ENCODE measurements at places on chromosomes 4 and X. TPM values are rescaled to one million over a fixed set of nuclear protein-coding genes. Genes with fewer than 3 reads are reported as not detected.

DNA sequence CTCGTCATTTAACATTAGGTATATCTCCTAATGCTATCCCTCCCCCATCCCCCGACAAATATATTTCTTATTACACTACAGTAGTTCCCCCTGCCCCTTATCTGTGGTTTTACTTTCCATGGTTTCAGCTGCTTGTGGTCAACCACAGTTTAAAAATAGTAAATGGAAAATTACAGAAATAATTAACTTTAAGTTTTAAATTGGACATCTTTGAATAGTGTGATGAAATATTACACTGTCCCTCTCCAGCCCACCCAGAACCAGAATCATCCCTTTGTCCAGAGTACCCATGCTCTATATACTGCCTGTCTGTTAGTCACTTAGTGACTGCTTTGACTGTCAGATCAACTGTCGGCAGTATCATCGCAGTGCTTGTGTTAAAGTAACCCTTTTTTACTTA is 47.4 kb upstream of the VEGFC start:
- H3K27me3 ChIP-seq, result no peaks in the 10 kb centered on the region
- no peak for DNase-seq
- H3K27ac ChIP-seq, result no peak overlapping the region

DNA sequence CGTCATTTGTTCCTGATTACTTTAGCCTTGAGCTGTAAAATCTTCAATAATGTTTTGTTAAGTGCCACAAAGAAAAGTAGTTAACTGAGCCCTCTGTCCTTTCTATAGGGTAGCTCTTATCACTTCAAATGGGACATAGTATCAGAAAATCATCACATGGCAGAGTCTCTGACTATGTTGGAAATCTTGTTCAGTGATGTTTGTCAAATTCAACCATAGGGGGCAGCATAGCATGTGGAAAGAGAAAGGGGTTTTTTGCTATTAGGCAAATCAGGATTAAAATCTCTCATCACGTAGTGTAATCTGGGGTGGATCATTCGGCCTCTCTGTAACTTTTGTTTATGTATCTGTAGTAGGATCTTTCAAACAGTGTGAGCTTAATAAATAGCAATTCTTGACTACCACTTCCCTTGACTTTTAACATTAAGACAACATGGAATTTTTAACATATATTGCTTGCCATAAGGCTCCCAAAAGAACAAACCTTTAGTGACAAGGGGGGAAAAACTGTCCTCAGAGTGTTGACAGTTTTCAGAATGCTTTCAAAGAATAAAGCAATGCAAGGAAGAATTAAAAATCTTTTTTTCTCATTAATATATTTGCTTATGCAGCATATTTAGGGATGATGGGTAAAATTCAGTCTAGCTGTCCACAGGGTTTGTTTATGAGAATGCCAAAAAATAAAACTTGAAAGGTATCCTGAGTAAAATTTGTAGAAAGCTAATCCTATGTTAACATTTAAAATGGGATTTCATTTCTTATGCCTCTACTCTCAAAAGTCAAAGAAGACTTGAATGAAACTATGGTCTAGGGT is 127.2 kb downstream of the FBXW7 start:
- H3K4me1 ChIP-seq, result no peaks in the 10 kb centered on the region
- H3K27me3 ChIP-seq, result no peaks in the 10 kb centered on the region
- no peak overlapping the region for H3K4me3 ChIP-seq
- no peaks in the 10 kb centered on the region for H3K36me3 ChIP-seq
- peak; percentile 11 for DNase-seq
- H3K27ac ChIP-seq, result no peak overlapping the region

- H3K27ac ChIP-seq, result no peak within 1 kb of the TSS
- no peaks in the 10 kb centered on the region for H3K4me1 ChIP-seq
- no peak for DNase-seq
- H3K4me3 ChIP-seq, result peak within 1 kb of the TSS; percentile 27
These were observed at the start of gene NAP1L2 for GRCh38 chrX:73214426-73215094. NAP1L2 (minus strand) TSS chrX:73214851; CDS start chrX:73214492, 359 bp downstream.

GRCh38 chrX:83529950-83530349 is 21.9 kb downstream of the POU3F4 start:
- no peaks in the 10 kb centered on the region for H3K36me3 ChIP-seq
- DNase-seq, result no peak
- H3K4me1 ChIP-seq, result no peaks in the 10 kb centered on the region
- H3K27me3 ChIP-seq, result no peaks in the 10 kb centered on the region
- H3K27ac ChIP-seq, result no peak overlapping the region

GRCh38 chr4:175947117-175947722 is 118.4 kb upstream of the WDR17 start:
- no peaks in the 10 kb centered on the region for H3K36me3 ChIP-seq
- H3K4me1 ChIP-seq, result no peaks in the 10 kb centered on the region
- no peak for DNase-seq
- no peaks in the 10 kb centered on the region for H3K27me3 ChIP-seq
- H3K27ac ChIP-seq, result no peak overlapping the region

- no peak for DNase-seq
- H3K27me3 ChIP-seq, result no peaks in the 10 kb centered on the region
- no peaks in the 10 kb centered on the region for H3K36me3 ChIP-seq
- no peak overlapping the region for H3K4me3 ChIP-seq
- H3K4me1 ChIP-seq, result peaks cover 4% of the 10 kb centered on the region
These were observed 6.2 kb downstream of the ARFIP1 start for GRCh38 chr4:152785639-152786615.

DNA sequence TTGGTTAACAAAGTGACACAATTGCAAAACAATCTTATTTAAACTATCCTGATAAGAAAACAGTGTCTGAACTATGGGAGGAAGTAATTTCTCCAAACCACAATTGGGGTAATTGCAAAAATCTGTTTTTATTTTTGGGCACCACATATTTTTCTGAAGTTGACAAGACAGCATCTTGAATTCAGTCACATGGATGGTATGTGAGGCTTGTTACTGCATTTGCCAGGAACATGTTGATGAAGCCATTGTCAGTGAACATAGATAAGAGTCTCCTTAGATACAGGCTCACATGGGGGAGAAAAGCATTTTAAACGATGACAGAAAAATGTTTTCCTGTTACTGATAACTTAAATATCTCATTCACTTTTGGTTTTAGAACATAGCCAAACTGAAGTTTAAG is 5.5 kb upstream of the USP53 start:
- no peak for DNase-seq
- no peak overlapping the region for H3K4me3 ChIP-seq
- no peak overlapping the region for H3K27ac ChIP-seq
- H3K36me3 ChIP-seq, result no peaks in the 10 kb centered on the region
- H3K27me3 ChIP-seq, result no peaks in the 10 kb centered on the region

GRCh38 chr4:100147198-100147597 is 43.1 kb downstream of the DDIT4L start:
- no peaks in the 10 kb centered on the region for H3K36me3 ChIP-seq
- H3K4me1 ChIP-seq, result no peaks in the 10 kb centered on the region
- no peak overlapping the region for H3K4me3 ChIP-seq
- no peak for DNase-seq
- H3K27ac ChIP-seq, result no peak overlapping the region

DNA sequence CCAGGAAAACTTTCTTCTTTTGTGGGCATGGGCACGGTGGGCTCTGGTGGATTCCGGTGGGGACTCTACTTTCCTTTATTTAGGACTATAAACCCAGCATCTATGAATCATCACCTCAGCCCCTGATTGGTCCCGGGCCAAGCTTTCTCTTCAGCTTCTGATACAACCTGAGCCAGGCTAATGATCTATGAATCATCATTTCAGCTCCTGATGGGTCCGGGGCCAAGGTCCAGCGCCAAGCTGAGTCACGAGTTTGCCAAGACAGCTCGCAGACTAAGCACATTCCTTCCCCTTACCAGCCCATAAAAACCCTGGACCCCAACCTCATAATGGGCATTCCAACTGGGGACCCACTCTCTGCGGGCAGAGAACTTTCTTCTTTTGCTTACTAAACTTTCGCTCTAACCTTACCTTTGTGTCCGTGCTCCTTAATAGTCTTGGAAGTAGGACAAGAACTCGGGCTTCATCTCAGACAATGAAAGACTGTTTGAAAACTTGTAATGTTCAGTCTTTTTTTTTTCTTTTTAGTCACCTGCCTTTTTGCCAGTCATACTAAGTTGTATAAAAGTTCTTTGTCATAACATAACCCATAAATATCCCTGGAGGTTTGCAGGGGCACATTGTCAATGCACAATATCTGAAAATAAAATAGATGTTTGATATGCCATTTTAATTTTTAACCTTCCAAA is 904.9 kb upstream of the EPHA5 start:
- no peak for DNase-seq
- H3K36me3 ChIP-seq, result no peaks in the 10 kb centered on the region
- H3K4me1 ChIP-seq, result no peaks in the 10 kb centered on the region
- H3K27me3 ChIP-seq, result no peaks in the 10 kb centered on the region
- H3K27ac ChIP-seq, result no peak overlapping the region

DNA sequence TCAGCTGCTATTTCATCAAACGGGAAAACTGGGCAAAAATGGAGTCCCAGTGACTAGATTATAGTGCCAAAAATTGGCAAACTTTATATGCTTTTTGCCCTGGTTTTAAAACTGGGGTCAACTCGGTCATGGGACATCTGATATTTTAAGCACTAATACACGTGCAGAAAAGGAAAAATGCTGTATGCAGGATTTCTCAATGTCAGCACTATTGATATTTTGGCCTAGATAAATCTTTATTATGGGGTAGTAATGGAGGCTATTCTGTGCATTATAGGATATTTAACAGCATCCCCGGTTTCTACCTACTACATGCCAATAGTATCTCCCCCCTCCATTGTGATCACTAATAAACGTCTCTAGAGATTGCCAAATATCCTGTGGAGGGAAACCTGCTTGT is 870.9 kb upstream of the IGFBP7 start:
- no peak overlapping the region for H3K27ac ChIP-seq
- no peak overlapping the region for H3K4me3 ChIP-seq
- H3K27me3 ChIP-seq, result no peaks in the 10 kb centered on the region
- DNase-seq, result no peak
- H3K36me3 ChIP-seq, result no peaks in the 10 kb centered on the region

DNA sequence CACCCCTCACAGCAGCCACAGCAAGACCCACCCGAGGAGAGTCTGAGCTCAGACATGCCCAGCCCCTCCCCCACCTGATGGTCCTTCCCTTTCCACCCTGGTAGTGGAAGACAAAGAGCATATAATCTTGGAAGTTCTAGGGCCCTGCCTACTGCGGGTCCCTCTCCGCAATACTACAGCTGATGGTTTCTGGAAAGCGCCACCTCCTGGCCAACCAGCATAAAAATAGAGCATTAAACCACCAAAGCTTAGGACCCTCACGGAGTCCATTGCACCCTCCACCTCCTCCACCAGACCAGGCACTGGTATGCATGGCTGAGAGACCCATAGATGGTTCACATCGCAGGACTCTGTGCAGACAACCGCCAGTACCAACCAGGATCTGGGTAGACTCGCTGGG is 78.2 kb downstream of the SH3BGRL start:
- H3K27me3 ChIP-seq, result no peaks in the 10 kb centered on the region
- DNase-seq, result no peak
- H3K4me1 ChIP-seq, result no peaks in the 10 kb centered on the region
- peaks cover 17% of the 10 kb centered on the region for H3K36me3 ChIP-seq
- no peak overlapping the region for H3K4me3 ChIP-seq
- no peak overlapping the region for H3K27ac ChIP-seq

- no peaks in the 10 kb centered on the region for H3K4me1 ChIP-seq
- H3K4me3 ChIP-seq, result no peak overlapping the region
- peaks cover 42% of the 10 kb centered on the region for H3K27me3 ChIP-seq
These were observed 18.6 kb upstream of the ADRA2C start for GRCh38 chr4:3747581-3747904.

DNA sequence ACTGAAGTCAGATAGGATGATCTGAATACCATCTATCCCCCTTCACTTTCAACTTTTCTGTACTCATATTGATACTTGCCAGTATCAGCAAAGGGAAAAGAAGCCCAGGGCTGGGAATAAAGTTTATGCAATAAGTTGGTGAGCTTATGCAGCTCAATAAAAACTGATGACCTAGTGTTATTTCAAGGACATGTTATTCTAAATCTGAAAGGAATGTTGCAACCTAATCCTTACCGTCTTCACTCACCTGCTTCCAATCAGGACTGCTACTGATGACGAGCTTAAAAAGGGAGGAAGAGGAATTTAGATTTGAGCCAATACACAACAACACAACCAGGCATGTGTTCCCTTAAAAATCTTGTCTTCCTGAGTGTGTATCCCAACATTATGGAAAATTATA is 419.9 kb downstream of the SPRY1 start:
- H3K27ac ChIP-seq, result no peak overlapping the region
- H3K4me3 ChIP-seq, result no peak overlapping the region
- no peak for DNase-seq
- no peaks in the 10 kb centered on the region for H3K4me1 ChIP-seq
- no peaks in the 10 kb centered on the region for H3K36me3 ChIP-seq
- H3K27me3 ChIP-seq, result no peaks in the 10 kb centered on the region

GRCh38 chr4:106366026-106366425 is 2.6 kb downstream of the GIMD1 start:
- no peak overlapping the region for H3K4me3 ChIP-seq
- no peak for DNase-seq
- no peaks in the 10 kb centered on the region for H3K36me3 ChIP-seq
- no peaks in the 10 kb centered on the region for H3K4me1 ChIP-seq
- no peaks in the 10 kb centered on the region for H3K27me3 ChIP-seq
- H3K27ac ChIP-seq, result no peak overlapping the region

- no peaks in the 10 kb centered on the region for H3K36me3 ChIP-seq
- DNase-seq, result no peak
- no peak overlapping the region for H3K4me3 ChIP-seq
- no peaks in the 10 kb centered on the region for H3K27me3 ChIP-seq
These were observed 113.1 kb downstream of the RAB28 start for GRCh38 chr4:13371048-13371447.

DNA sequence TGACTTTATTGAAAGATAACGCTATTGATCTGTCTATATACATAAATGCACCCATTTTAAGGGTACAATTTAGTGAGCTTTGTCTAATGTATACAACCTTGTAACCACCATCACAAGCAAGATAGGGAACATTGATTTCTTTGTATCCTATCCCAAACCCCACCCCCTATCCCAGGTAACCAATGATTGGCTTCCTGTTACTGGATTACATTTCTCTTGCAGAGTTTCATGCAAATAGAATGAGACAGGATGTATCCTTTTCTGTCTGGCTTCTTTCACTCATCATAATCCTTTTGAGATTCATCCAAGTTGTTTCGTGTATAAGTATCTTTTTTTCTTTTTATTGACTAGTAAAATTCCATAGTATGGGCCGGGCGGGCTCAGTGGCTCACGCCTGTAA is 1.6 kb upstream of the GRIPAP1 start:
- no peaks in the 10 kb centered on the region for H3K27me3 ChIP-seq
- H3K27ac ChIP-seq, result no peak overlapping the region
- peaks cover 1% of the 10 kb centered on the region for H3K36me3 ChIP-seq

The FDCSP gene
- 7.4 TPM for total RNA-seq

The PAK3 gene
- total RNA-seq, result 1.4 TPM

The SYTL5 gene
- 0.14 TPM for total RNA-seq

The RHOXF2 gene
- not detected for total RNA-seq

The MTNR1A gene
- 0.05 TPM for total RNA-seq

The XAGE1A gene
- not detected for total RNA-seq

The GATA1 gene
- total RNA-seq, result 0.57 TPM

The TMA16 gene
- total RNA-seq, result 32.2 TPM

All from thymus (tissue), 14 donors.